ENCODE measurements at places on chromosomes 6 and 20.

DNA sequence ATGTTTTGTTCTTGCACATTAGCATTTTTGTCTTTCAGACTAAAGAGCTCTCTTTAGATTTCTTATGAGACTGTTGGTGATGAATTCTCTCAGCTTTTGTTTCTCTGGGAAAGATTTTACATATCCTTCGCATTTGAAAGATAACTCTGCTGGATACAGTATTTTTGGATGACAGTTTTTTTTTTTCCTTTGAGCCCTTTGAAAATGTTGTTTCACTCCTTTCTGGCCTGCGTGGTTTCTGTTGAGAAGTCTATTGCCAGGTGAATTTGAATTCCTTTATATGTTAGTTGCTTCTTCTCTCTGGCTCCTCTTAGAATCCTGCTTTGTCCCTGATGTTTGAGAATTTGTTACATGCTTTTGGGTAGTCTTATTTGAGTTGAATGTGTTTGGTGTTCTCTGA, 22.2 kb upstream of the KIAA1586 start:
- DNase-seq: no peak

DNA sequence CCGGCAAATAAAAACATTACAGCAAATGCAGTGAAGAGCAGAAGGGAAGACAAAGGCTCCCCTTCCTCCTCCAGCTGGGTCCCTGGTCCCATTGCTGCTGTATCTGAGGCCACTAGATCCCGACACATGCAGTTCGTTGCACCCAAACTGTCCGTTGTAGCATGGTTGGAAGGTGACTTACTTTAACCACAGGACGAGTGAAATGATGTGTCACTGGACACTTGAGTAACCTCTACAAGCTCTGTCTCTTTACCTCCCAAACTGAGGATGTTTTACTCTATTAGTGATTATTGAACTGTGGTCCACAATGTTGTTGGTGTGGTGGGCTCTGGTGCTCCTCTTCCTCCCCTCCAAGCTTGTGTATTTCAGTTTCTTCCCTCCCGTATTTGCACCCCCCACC, 46.2 kb upstream of the ARMH2 start:
- no peak for DNase-seq

- peak; percentile 73 for DNase-seq
Observed at GRCh38 chr6:150142670-150143515, at the start of gene PPP1R14C. TSS of gene PPP1R14C (plus strand) at chr6:150143044. CDS start at chr6:150143193, 149 bp downstream.

- no peak for DNase-seq
Observed at GRCh38 chr20:60465993-60466686, 507.9 kb downstream of the CDH26 start.

- no peak for DNase-seq
Observed at GRCh38 chr6:72216222-72217068, 330.1 kb downstream of the RIMS1 start.

DNA sequence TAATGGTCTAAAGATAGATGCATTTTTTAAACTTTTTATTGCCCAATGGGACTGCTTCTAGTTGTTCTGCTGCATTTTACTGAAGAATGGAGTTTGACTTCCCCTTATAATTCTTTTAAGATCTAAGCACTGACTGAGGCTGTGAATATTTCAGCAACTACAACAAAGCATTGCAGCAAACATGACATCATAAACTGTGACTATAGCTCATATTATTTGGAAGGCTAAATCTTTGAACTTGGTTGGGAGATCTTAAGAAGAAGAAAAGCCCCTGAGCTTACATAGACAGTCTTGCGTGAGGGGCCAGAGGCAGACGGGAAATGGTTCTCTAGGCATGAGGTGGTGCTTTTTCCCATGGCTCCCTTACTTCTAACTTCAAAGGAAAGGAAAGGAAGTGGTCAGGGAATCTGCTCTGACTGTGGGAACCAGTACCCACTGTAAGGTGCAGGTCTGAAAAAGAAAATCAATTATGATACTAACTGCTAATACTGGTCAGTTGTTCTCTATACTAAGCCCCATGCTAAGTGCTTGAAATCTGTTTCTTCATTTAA, 14.8 kb downstream of the HEY2 start:
- DNase-seq: no peak

DNA sequence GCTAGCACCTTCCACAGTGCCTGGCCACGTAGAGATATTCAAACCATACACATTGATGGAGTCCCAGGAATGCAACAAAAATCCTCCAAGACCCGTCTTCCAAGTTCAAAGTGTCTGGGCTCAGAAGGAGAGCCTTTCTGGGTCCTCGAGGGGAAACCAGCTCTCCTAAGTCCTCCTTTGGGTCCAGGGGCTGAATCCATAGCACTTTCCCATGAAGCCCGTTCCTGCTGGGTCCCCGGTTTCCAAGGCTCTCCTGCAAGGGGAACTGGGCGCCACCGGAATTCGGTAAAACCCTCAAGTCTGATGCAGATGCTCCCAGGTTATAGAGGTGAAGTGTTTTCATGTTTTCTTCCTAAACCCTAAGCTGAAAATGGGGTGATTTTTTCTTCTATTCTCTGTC, 101.2 kb upstream of the SNX9 start:
- no peak for DNase-seq

- no peak for DNase-seq
Observed at GRCh38 chr6:168715643-168716481, 274.9 kb downstream of the SMOC2 start.

- DNase-seq: no peak
Observed at GRCh38 chr6:132190815-132191175, 210.5 kb downstream of the MOXD1 start.

- DNase-seq: no peak
Observed at GRCh38 chr6:158047127-158047518, 65.5 kb downstream of the SYNJ2 start.

DNA sequence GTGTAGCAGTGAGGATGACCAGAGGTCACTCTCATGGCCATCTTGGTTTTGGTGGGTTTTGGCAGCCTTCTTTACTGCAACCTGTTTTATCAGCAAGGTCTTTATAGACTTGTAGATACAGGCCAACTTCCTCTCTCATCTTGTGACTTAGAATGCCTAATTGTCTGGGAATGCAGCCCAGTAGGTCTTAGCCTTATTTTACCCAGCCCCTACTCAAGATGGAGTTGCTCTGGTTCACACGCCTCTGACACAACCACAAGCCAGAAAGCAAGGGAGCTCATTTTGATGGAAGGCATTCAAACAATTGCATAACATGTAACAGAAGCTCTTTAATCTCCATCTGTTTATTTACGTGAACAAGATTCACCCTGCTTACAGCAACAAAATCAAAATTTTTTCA, 492.0 kb upstream of the SULF2 start:
- DNase-seq: peak; percentile 32

DNA sequence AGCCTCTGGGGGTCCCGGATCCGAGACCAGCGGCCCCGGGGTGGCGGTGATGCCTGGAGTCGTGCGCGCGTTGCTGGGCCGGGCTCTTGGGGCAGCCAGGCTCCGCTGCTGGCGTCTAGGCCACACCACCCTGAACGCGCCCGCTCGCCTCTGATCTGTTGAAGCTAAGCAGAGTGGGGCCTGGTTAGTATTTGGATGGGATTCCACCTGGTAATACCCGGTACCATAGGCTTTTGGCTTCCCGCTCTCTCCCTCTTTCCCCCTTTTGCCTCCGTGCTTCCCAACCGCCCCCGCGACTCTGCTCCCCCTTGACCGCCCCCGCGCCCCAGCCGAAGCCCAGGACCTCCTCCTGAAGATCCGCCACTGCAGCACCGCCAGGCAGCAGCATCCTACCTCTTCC, 1383.5 kb upstream of the DEFB115 start:
- peak; percentile 96 for DNase-seq

- DNase-seq: no peak
Observed at GRCh38 chr20:8534368-8535160, 402.5 kb downstream of the PLCB1 start.

GRCh38 chr20:14865731-14866130, 528.3 kb upstream of the FLRT3 start:
- DNase-seq: no peak

DNA sequence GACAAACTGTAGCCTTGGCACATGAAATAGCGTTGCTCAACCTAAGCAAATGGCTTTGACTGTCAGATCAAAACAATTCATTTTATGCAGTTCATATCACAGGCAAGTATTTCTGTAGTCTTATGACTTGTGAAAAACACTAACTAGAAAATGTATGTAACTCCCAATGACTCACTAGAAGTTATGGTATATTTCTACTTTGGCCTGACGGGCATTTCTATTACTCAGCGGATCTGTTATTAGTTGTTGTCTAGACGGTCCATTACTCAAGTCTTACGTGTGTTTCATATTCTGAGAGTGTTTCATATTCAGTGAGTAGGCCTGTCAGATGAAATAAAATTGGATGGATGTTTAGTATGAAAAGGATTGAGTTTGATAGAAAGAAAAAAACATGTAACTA, 880.9 kb downstream of the PRIM2 start:
- DNase-seq: no peak

Data from RWPE2 (cell line).